ENCODE measurements at places on chromosomes 2 and 18. TPM values are rescaled to one million over a fixed set of nuclear protein-coding genes. Genes with fewer than 3 reads are reported as not detected.

- H3K4me3 ChIP-seq = peak overlapping the region; percentile 66
- no peak overlapping the region for H3K27ac ChIP-seq
- H3K27me3 ChIP-seq = no peaks in the 10 kb centered on the region
- peaks cover 27% of the 10 kb centered on the region for H3K4me1 ChIP-seq
These were observed 3.4 kb downstream of the THADA start for GRCh38 chr2:43592443-43592842.

GRCh38 chr2:72897785-72898584 is 10.8 kb downstream of the SPR start:
- H3K4me1 ChIP-seq = no peaks in the 10 kb centered on the region
- no peak overlapping the region for H3K4me3 ChIP-seq
- H3K27me3 ChIP-seq = peaks cover 89% of the 10 kb centered on the region
- no peak overlapping the region for H3K27ac ChIP-seq
- no peak for DNase-seq

DNA sequence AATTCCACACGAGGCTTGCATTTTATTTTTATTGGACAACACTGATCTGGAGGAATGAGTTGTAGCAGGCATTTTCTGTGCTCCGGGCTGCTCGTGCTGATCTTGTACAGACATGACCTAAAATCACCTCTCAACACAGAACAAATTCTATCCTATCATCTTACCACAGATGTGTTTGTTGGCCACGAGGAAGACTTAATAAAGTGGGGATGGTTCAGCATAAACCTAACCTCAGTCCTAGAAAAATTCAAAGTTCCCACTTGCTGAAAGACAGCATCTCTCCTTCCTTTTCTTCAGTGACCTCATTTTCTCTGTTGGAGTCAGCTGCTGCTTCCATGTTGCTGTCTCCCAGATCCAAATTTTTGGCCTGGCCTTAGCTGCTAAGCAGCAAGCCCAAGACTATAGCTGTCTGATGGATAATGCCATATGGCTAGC is 45.3 kb downstream of the RBKS start:
- no peaks in the 10 kb centered on the region for H3K36me3 ChIP-seq
- H3K27ac ChIP-seq = no peak overlapping the region
- H3K4me1 ChIP-seq = no peaks in the 10 kb centered on the region

GRCh38 chr18:76545433-76546087 is 50.5 kb upstream of the ZNF516 start:
- no peaks in the 10 kb centered on the region for H3K27me3 ChIP-seq
- peaks cover 26% of the 10 kb centered on the region for H3K4me1 ChIP-seq
- H3K36me3 ChIP-seq = peaks cover 3% of the 10 kb centered on the region
- H3K27ac ChIP-seq = no peak overlapping the region

- H3K27me3 ChIP-seq = peaks cover 14% of the 10 kb centered on the region
- H3K4me3 ChIP-seq = no peak overlapping the region
- peaks cover 4% of the 10 kb centered on the region for H3K4me1 ChIP-seq
- H3K27ac ChIP-seq = no peak overlapping the region
- no peaks in the 10 kb centered on the region for H3K36me3 ChIP-seq
These were observed 46.4 kb downstream of the TIMM21 start for GRCh38 chr18:74194691-74195090.

- no peak overlapping the region for H3K27ac ChIP-seq
- H3K4me3 ChIP-seq = no peak overlapping the region
- DNase-seq = peak; percentile 66
- no peaks in the 10 kb centered on the region for H3K27me3 ChIP-seq
- H3K4me1 ChIP-seq = peaks cover 18% of the 10 kb centered on the region
- no peaks in the 10 kb centered on the region for H3K36me3 ChIP-seq
These were observed 117.1 kb upstream of the STPG4 start for GRCh38 chr2:47272031-47272864.

DNA sequence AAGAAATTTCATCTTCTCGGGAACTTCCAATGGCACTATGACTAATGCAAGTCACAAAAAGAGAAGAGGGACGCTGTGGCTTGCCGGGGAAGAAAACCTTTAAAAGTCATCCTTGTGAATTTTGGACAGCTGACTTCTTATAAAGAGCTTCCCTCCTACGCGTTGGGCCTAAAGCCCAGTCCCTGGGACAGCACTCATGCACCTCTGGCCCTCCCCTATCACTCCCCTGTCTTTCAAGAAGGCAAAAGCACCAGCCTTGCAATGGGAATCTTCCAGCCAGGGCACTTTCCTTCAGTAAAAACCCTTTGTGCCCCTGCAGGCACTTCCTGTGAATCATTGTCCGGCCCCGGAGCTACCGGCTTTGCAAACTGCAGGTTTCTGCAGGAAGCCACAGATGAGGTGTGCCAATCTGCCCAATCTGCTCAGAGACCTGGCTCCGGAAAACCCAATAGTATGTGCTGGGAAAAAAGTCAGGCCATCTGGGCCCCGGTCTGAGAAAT is 7.1 kb downstream of the MREG start:
- no peaks in the 10 kb centered on the region for H3K27me3 ChIP-seq
- DNase-seq = no peak
- H3K4me3 ChIP-seq = no peak overlapping the region
- H3K27ac ChIP-seq = no peak overlapping the region
- H3K4me1 ChIP-seq = peaks cover 37% of the 10 kb centered on the region

GRCh38 chr18:70289351-70290312 is 787 bp downstream of the SOCS6 start:
- peaks cover 2% of the 10 kb centered on the region for H3K27me3 ChIP-seq
- H3K27ac ChIP-seq = peak overlapping the region; percentile 98
- H3K4me3 ChIP-seq = peak overlapping the region; percentile 96
- H3K4me1 ChIP-seq = peaks cover 46% of the 10 kb centered on the region
- H3K36me3 ChIP-seq = peaks cover 5% of the 10 kb centered on the region

GRCh38 chr2:206071807-206072206 is 14.2 kb downstream of the INO80D start:
- H3K27me3 ChIP-seq = no peaks in the 10 kb centered on the region
- no peaks in the 10 kb centered on the region for H3K36me3 ChIP-seq
- peaks cover 3% of the 10 kb centered on the region for H3K4me1 ChIP-seq
- H3K4me3 ChIP-seq = no peak overlapping the region
- no peak overlapping the region for H3K27ac ChIP-seq

GRCh38 chr2:131010566-131010965 is 82.7 kb downstream of the FAM168B start:
- no peak overlapping the region for H3K27ac ChIP-seq
- H3K4me3 ChIP-seq = no peak overlapping the region
- H3K36me3 ChIP-seq = no peaks in the 10 kb centered on the region
- H3K27me3 ChIP-seq = peaks cover 2% of the 10 kb centered on the region
- DNase-seq = no peak

- H3K4me3 ChIP-seq = peak overlapping the region; percentile 13
- no peak for DNase-seq
- peaks cover 50% of the 10 kb centered on the region for H3K4me1 ChIP-seq
- peak overlapping the region; percentile 9 for H3K27ac ChIP-seq
- no peaks in the 10 kb centered on the region for H3K36me3 ChIP-seq
- H3K27me3 ChIP-seq = no peaks in the 10 kb centered on the region
These were observed 56.1 kb upstream of the RNF152 start for GRCh38 chr18:61948846-61949438.

DNA sequence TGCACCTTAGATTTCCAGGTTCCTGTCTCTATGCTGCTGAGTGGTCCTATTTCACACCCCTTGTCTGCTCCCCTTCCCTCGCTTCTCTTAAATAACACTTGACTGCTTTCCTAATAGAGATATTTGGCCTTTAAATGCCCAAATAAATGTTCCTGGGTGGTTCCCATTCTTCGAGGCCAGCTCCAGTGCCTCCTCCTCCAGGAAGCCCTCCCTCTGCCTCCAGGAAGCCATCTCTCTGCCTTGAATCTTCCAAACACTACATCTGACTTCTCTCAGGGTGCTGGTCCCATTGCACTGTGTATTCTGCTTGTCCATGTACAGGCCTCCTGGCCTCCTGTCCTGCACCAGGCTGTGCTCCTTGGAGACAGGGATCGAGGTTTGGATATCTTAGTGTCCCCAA is 14.2 kb downstream of the EHD3 start:
- no peak for DNase-seq
- H3K27ac ChIP-seq = no peak overlapping the region
- no peaks in the 10 kb centered on the region for H3K27me3 ChIP-seq
- peaks cover 6% of the 10 kb centered on the region for H3K36me3 ChIP-seq

- no peak overlapping the region for H3K4me3 ChIP-seq
- no peak for DNase-seq
These were observed 12.2 kb downstream of the METAP1D start for GRCh38 chr2:172011812-172012575.

The GALR1 gene
- total RNA-seq = not detected

The ADAM17 gene
- total RNA-seq = 39.6 TPM

The CDK15 gene
- not detected for total RNA-seq

The TSPYL6 gene
- total RNA-seq = not detected

The DYNC2LI1 gene
- 20.0 TPM for total RNA-seq

The TMEM247 gene
- total RNA-seq = not detected

The COL3A1 gene
- total RNA-seq = 13.2 TPM

The ELOA2 gene
- total RNA-seq = not detected
